ENCODE measurements at places on chromosomes 3 and 15.

DNA sequence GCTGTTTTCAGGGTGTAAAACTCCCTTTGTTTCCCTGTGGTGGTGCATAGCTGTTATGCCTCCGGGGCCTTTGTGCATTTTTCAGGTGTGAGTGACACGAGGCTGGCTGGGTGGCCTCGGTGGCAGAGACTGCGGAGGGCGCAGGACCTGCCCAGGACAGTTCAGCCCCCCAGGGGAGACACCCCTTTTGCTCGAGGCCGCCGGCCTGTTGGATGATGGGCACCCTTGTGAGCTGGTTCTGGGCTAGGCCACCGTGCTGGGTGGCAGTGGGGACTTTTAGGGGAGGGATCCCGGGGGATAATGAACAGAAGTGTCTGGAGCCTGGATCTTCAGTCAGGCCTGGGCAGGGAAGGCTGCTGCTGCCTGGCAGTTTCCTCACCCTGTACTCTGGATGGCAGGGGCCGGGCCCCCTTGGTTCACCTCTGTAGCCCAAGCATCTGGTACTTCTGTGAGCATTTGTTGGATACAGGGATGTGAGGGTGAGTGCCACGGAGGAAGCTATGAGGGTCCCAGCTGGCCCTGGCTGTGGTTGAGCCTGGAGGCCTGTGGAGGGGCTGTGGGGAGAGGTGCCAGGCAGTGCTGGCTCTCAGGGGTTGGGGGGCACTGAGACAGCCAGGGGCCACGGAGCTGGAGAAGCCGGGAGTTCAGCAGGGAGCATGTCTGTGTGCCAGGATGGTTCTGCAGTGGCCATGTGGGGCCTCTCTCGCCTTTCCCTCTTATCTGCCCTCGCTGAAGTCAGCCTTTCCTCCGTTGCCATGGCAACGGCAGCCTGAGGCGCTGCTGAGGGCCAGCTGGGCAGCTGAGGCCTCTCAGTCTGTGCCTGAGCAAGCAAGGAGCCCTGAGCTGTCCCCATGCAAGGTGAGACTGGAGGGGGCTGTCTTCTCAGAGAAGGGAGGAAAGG lies 49.0 kb downstream of the KY start:
- DNase-seq = peak; percentile 52

DNA sequence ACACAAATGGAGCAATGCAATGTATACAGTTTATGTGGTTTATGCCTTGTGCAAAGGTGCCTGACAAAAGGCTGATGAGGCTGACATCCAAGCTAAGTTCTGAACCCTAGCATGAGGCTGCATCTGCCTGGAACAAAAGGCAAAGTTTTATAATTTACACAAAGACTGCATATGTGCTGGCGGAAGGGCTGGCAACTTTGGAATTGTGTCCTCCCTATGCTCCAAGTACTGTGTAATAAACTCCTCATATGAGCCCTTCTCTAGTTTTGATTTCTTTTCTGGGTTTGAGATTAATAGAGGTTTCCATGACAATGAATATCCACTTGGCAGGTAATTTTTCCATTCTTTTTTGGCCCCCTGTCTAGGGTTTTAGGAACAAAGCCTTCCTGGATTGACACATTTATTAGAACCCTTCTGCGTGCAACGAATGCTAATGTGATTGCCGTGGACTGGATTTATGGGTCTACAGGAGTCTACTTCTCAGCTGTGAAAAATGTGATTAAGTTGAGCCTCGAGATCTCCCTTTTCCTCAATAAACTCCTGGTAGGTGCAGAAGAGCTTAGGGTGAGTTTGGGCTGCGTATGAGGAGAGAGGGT lies 10.8 kb downstream of the PLA1A start:
- no peak for DNase-seq

- DNase-seq = no peak
Observed at GRCh38 chr3:12709334-12709733, 45.4 kb upstream of the RAF1 start.

DNA sequence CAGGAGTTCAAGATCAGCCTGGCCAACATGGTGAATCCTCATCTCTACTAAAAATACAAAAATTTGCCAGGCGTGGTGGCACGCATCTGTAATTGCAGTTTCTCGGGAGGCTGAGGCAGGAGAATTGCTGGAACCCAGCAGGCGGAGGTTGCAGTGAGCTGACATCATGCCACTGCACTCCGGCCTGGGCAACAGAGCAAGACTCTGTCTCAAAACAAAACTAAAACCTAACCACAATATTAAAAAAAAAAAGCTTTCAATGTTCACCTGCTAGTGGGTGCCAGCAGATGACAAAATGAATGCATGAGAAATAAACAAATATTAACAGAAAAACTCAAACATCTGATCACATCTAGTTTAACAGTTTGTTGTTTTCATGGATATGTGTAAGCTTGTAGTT lies 9.0 kb downstream of the SLC24A1 start:
- DNase-seq = no peak

- no peak for DNase-seq
Observed at GRCh38 chr3:101984356-101984755, 135.0 kb downstream of the NFKBIZ start.

- DNase-seq = no peak
Observed at GRCh38 chr3:10285272-10286132, 7.2 kb downstream of the GHRL start.

- no peak for DNase-seq
Observed at GRCh38 chr3:162678941-162679340, 1182.3 kb downstream of the OTOL1 start.

DNA sequence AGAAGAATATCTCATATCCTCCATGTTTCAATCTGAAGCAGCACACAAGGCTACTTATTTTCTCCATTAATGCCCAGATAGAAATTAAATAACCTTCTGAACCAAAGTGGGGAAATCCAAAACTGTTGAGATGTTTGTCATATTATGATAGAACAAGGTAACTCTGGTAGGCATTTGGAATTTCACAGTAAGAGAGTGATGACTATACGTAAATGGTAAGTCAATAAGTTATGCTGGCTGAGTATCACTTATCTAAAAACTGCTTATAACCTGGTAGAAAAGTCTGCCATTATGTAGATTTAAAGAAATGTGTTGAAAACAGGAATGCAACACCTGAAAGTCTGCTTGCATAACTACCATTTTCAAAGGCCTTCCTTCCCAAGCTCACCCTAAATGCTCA lies 17.2 kb upstream of the SLC12A8 start:
- DNase-seq = no peak

- DNase-seq = no peak
Observed at GRCh38 chr15:42085236-42085605, 9.1 kb downstream of the PLA2G4D start.

DNA sequence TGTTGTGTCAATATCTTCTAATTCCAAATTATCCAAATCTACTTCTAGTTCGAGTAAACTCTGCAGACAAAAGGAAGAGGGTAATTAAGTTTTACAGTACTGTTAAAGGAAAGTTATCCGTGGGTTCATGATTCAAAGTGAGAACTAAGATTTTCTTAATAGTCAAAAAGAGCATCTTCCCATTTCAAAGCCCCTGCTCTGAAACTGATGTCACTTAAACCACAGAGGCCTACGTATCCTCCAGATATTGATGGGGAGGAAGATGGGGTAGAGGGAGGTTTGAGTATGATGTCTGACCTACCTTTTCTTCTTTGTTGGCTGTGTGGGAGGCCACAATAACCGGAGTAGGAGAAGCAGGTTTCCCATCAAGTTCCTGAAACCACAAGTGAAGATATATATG lies 14.1 kb downstream of the MRPS22 start:
- no peak for DNase-seq

DNA sequence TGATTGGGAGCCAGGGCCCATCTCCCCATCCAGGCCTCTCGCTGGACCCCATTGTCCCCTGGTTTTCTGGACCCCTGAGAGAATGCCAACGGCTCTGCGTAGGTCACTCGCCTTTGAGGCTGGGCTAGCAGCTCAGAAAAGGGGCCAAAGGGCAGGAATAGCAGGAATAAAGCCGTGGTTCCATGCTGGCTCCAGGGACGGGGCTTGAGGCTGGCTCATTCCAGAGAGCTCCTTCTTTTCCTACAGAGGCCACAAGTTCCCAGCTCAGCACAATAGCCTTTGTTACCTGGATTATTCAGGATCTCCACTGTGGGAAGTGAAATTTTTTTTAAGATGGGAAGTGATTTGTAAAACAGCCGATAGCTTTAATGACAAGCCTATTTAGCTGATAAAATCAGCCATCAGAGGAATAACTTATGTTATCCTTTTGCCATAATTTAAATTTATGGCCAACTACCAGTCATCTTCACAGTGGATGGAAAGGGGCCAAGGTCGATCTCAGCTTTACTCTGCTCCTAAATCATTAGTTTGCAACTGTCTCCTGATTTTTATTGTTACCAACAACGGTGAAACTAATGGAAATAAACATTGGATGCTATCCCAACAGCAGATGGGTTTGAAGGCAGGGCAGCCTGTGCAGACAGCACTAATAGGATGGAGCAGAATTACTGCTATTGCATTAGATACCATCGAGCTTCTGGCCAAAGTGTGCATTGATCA lies 124.3 kb downstream of the TMEM266 start:
- DNase-seq = no peak

DNA sequence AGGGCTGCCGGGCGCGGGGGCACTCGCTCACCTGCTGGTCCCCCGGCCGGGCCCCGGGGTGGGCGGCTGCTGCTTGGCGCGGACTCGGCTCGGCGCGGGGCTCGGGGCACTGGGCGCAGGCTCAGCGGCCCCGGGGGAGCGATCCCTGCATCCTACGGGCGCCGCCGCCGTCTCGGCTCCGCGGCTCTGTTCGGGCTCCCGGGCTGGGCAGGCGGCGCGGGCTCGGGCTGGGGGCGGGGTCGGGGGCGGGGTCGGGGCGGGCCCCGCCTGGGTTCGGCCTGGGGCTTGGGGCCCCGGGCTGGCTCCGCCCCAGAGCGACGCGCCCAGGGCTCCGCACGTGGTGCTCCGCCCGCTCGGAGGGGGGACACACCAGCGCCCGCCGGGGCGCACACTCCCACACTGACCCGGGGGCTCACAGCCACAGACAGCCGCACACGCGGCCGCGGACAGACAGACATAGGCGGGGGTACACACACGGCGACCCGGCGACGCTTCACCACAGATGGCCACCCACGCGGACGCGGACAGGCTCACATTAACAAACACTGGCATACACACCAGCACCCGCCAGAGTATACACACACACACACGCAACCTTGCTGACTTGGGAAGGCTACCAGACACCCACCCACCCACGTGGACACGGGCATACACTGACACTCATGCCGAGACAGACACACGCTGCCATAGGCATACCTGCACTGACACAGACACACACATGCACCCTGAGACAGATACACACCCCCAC lies at the start of gene SCN5A:
Gene SCN5A (minus strand): TSS at position 188 of the 748 bp plus-strand sequence. CDS start 16,380 bp downstream, outside the sequence.
- peak; percentile 30 for DNase-seq

DNA sequence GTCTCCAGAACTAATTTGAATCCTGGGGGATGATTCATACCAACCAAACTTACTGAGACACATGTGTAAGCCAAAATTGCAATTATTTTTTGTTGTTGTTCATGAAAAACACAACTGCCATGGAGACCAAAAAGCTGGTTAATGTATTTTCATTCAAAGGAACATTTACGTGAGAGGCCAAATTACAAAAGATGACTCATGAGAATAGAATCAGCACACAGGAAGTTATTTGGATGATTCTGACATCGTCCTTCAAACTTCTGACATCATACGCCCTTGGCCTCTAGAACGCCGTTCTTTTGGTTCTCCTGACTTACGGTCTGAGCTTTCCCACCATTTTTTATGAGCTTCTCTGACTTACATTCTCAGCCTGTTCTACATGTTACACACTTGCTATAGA lies 3.0 kb upstream of the ZNF280D start:
- peak; percentile 51 for DNase-seq

DNA sequence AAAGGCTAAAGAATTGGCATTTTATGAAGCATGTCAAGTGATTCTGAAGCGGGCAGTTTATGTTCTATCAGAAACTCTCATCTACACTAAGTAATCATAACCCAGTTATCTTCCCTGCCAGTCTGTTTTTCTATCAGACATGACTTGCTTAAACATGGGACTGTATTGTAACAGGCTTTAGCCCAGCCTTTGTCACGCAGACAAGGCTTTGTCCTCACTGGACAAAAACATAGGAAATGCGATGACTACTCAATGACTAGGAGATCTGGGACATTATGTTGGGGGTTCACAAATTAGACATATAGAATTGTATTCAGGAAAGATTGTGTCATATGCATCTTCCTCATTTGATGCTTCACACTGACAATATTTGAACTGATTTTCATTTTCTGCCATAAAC lies 115.5 kb downstream of the GADL1 start:
- DNase-seq = peak; percentile 8

- peak; percentile 45 for DNase-seq
Observed at GRCh38 chr3:155890671-155891190, 20.3 kb downstream of the GMPS start.

DNA sequence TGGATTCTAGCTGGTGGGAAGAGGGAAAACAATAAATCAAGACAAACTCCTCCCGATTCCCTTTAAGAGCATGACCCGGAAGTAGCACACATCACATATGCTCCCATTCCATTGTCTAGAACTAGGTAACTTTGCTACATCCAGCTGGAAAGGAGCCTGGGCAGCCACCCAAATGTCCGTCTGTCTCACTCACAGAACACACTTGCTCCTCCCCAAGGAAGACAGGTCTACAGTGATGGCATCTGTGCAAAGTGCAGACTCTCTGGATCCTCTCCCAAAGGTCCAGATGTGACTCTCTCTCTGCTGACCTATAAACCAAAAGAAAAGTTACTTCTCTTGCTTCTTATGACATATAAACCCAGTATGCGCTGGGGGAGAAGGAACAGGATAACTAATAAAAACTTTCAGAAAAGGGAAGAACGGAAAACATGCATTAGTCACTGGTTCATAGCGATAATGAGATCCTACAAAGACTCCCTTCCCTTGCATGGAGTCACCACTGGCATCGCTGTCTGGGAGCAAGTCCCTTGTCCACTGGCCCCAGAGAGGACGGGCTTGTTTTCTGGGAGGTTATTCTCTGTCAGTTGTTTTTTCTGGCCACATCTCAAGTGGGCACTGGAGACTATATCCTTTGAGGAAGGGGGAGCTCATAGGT lies 29.8 kb upstream of the EPHB3 start:
- no peak for DNase-seq

GRCh38 chr15:52424856-52425431 lies 103.7 kb downstream of the MYO5A start:
- no peak for DNase-seq

DNA sequence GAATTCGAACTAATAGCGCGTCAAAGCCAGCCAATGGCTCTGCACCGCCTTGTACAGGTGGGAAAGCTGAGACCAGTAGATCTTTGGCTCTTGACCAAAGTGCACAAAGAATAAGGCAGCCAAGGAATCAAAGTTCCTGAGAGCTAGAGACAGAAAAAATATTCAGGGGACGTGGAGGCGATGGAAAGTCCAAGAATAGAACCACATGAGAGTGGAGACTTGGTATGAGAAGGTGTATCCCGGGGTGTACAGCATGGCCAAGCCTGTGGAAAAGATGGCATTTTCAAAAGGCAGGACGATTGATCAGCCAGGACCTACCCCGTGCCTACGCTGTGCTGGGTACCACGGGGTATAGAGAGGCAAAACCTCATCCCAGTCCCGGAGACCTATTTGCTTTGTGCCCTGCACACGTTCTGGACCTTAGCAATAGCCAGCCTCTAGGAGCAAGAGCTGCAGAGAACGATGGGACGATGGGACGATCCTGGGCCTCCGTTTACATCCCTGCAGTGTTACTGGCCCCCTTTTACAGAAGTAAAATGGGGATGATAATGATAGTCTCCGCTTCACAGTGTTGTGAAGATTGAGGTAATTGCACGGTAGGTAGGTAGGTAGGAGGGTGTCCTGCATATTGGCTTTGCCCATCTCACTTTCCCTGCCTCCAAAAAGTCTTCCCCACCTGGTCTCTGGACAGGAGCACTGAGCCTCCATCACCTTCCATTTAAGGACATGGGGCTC lies 583 bp upstream of the RBSN start:
- DNase-seq = no peak

Measured in ELR (cell line).